ENCODE measurements at places on chromosomes 5 and 9. TPM values are rescaled to one million over a fixed set of nuclear protein-coding genes. Genes with fewer than 3 reads are reported as not detected.

GRCh38 chr5:67432606-67433005 lies 236.0 kb upstream of the CD180 start:
- DNase-seq: no peak

DNA sequence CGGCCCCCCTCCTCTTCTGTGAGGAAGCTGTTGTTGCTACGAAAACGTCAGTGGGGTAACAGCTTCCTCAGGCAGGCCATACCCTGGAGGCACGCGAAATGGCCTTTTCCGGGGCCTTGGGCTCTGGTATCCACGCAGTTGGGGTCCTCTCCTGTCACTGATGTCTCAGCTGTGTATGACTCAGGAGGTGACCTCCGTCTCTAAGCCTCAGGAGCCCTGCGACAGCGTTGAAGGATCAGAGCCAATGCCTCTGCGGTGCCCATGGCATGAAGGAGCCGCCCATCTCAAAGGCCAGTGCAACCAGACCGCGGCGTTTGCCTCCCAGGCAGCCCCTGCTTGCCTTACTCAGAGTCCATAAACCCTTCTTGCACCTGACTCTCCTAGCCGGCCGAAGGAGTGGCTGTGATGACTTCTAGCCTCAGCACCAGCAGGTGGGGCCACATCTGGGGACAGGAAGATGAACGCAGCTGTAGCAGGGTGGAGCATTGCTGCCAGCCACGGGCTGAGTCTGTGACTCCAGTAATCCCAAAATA lies 1.0 kb upstream of the MXD3 start:
- DNase-seq: no peak

GRCh38 chr5:75614176-75614575 lies 2.9 kb downstream of the ANKDD1B start:
- no peak for DNase-seq

- DNase-seq: no peak
Measured at GRCh38 chr9:26243726-26244125, 565.5 kb upstream of the TUSC1 start.

DNA sequence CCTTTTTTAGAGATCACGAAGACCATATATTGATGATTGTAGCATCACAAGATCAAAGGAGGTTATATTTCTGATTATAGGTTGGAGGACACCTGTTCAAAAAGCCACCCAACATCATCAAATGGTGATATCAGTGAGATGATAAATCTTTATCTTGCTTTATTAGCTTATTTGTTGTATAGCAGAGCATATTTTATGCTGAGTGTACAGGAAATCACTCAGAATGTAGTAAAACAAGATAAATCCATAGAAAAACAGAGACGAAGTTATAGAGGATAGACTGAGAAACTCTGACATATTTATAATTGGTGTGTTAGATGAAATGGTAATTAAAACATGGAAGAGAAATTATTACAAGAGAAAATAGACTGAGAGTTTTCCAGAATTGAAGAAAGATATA lies 69.8 kb upstream of the DMAC1 start:
- no peak for DNase-seq

- DNase-seq: no peak
Measured at GRCh38 chr9:77015327-77016048, 4.0 kb upstream of the FOXB2 start.

- DNase-seq: no peak
Measured at GRCh38 chr9:129318121-129319075, 140.3 kb upstream of the IER5L start.

DNA sequence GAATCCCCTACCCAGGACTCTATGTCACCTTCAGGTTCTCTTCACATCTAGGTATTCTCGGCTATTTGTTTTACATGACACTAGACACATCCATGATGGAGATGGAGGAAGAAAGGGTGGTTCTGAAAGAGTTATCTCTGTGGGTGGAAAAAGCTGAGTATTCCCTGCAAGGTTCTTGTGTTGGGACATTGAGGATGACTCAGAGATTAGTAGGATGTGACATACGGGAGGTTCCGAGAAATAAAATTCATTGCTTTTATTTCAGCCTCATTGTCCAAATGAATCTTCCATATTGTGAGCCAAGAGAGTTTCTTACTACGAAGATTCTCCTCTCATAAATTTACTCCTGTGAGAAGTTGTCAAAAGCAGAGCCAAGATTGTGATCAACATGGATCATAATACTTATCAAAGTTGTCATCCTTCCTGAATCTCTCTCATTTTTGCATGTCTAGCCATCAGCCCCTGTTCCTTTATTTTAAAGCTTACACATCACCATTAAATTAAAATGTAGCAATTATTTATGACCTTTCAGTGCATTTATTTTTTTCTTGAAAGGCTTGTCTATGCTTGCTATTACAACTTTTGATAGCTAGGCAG lies 370.0 kb downstream of the PSAT1 start:
- DNase-seq: no peak

DNA sequence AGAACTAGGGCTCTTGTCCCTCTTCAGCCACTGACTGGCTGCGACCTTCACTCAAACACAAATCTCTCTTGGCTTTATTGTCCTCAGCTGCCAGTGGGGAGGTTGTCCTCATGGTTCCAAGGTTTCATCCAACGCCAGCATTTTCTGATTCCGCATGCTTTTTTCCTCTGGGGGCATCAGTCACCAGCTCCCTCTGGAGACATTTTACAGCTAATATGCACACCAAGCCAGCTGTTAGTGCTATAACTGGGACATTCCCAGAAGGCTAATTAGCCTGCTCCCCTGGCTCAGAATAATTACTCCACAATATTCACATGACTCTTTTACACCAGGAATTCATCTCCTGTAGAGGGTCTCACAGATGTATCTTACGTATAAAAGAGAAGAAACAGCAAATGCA lies 193.6 kb upstream of the ANKRD55 start:
- no peak for DNase-seq

GRCh38 chr5:25688156-25688555 lies 1043.4 kb upstream of the CDH10 start:
- no peak for DNase-seq

- no peak for DNase-seq
Measured at GRCh38 chr5:88860501-88860900, 22.5 kb downstream of the MEF2C start.

DNA sequence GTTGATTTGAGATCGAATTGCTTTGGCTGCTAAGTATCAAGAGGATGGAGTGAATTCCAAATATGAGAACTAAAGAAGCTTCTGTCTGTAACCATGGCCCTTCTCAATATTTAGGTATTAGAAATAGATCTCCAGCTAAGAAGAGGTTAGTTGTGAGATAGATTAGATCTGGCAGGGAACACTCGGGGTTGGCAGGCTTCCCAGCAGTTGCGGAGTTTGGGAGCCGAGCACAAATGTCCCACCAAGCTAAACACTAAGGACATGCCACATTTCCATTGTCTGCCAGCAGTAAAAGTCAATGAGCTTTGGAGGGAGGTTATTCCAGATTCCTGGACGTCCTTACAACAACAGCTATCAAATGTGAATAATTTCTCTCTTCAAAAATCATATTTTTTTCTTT lies 85.8 kb downstream of the TAF11L14 start:
- no peak for DNase-seq

GRCh38 chr9:89080193-89080592 lies 88.9 kb downstream of the S1PR3 start:
- no peak for DNase-seq

GRCh38 chr5:75457691-75458090 lies 53.7 kb downstream of the CERT1 start:
- DNase-seq: no peak

GRCh38 chr5:14708551-14708950 lies 44.0 kb downstream of the OTULIN start:
- no peak for DNase-seq

GRCh38 chr9:98359569-98359968 lies 104.1 kb upstream of the TBC1D2 start:
- DNase-seq: no peak

DNA sequence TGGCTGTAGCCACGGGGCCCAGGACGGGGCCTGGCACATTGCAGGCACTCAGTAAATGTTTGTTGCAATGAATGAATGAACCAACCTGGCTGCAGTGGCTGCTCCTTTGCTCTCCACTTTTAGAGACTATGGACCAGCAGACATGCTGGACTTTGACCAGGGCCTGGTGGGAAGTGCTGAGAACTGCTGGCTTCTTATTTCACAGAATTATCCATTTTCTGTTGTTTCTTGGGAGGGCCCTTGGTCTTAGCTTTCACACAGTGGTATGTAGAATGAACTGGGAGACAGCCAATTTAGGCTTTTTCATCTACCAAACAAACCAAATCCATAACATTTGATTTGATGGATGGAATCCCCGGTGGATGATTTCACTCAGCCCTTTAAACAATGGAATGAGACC lies 78.0 kb upstream of the LHFPL2 start:
- DNase-seq: no peak

DNA sequence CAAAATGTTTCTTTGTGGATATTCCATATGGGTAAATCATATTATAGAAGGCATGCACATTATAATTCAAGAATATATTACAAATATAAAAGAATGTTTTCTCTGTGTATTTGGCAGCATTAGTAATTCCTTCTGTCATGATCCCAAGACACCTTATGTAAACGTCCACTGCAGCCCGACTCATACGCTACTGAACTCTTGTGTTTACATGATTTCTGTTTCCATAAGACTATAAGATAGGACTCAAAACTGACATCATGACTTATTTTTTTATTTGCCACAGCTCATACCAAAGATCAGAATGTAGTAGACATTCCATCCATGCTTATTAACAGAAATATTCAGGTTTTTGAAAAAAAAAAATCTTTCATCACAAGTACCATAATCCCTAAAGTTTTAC lies 234.1 kb downstream of the AP3B1 start:
- DNase-seq: no peak

- no peak for DNase-seq
Measured at GRCh38 chr5:59532979-59533729, 360.4 kb downstream of the PDE4D start.

DNA sequence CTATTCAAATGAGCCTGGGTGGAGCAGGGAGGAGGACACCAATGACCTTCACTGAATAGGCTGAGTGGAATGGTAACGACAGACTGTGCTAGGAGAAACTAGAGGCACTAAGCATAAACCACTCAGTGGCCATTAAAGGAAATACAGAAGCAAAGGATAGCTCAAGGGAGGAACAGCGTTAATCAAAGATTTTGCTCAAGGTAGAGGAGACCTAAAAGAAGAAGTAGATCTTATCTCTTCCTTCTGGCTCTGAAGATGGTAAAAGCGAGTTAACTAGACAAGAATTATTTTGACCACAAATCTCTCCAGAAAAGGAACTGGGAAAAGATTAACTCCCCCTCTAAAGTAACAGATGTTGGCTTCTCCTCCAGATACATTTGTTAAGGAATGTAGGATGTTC lies 299.6 kb downstream of the EPB41L4A start:
- DNase-seq: no peak

DNA sequence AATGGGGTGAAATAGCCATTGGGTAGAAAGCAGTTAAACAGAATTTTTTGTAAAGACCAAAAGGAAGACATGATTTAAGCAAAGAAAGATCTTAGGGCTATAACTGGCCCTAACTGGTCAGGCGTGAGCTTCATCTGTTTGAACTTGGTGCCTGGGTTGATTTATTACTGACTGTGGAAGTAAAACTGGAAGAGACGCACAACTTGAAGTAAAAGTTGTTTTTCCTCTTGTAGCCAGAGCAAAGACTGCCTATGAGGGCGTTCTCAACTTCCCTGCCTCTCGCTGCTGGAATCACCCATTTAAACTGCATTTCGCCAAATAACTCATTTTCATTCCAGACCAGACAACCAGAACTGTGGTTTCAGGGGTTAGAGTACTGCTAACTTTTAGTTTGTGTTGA lies 1.5 kb downstream of the THBS4 start:
- no peak for DNase-seq

- no peak for DNase-seq
Measured at GRCh38 chr5:73284220-73284795, 111.3 kb downstream of the TMEM174 start.

PLPP7 gene
- polyA plus RNA-seq: 2.6 TPM

SH3RF2 gene
- 4.6 TPM for polyA plus RNA-seq

ADAMTS16 gene
- 61.0 TPM for polyA plus RNA-seq

PCDHGB7 gene
- polyA plus RNA-seq: 15.2 TPM

PRSS3 gene
- polyA plus RNA-seq: 1.4 TPM

IRX2 gene
- 19.8 TPM for polyA plus RNA-seq

CHSY3 gene
- polyA plus RNA-seq: 3.0 TPM

BSPRY gene
- polyA plus RNA-seq: 8.8 TPM

LECT2 gene
- polyA plus RNA-seq: 2.3 TPM

All from renal cortex interstitium (tissue), 15 donors.